ENCODE measurements at places on chromosomes 2 and 18.

DNA sequence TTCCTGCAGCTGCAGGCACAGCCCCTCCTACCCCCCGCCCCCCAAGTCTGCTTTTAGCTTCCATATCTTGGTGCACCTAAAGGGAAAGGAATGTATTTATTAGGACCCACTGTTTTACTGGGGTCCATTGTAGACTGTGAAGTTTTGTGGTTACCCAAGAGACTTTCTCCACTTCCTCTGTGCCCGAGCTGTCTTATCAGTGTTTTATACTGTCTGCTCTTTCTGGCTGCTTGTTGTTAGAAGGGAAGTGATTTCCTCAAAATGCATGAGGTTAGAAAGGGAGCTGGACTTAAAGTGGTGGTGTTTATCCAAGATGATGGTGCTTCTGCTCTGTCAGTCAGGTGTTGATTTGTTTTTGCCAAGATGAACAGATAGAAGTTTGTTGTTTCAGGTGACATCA is 85.0 kb downstream of the PTH2R start:
- DNase-seq = no peak

GRCh38 chr18:72342933-72343332 is 201.2 kb downstream of the CBLN2 start:
- no peak for DNase-seq

DNA sequence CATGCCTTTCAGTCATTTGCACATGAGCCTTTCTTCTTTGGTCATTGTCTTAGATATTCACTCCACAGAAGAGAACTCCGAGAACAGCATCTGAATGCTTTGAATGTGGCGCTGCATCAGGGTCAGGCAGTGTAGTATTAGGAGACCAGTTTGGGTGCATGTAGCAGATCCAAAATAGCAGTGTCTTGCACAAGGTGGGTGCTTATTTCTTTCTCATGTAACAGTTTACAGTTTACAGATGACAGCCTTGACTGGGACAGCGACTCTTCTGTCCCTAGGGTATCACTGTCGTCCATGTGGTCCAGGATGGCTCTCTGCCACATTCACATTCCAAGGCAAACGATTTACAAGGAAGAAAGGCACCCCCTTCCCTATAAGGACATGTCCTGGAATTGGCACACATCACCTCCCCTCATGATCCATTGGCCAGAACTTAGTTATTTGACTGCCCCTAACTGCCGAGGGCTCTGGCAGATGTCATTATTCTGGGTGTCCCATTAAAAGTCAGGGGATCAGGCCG is 101.0 kb downstream of the STPG4 start:
- DNase-seq = no peak

DNA sequence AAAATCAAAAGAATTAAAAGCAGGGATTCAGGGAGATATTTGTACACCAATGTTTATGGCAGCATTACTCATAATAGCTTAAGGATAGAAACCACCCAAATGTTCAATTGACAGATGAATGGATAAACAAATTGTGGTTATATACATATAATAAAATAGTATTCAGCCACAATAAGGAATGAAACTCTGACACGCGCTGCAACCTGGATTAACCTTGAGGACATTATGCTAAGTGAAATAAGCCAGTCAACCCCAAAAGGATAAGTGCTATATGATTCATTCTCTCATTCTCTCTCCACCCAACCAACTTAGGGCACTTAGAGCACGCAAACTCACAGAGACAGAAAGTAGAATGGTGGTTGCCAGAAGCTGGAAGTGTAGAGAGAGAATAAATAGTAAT is 216.8 kb upstream of the SLC14A2 start:
- no peak for DNase-seq

- DNase-seq = no peak
Observed at GRCh38 chr2:151523850-151524249, 114.1 kb downstream of the RIF1 start.

GRCh38 chr2:172181840-172182239 is 79.1 kb upstream of the DLX2 start:
- no peak for DNase-seq

- DNase-seq = no peak
Observed at GRCh38 chr2:70887550-70888246, 48.0 kb upstream of the ATP6V1B1 start.

- no peak for DNase-seq
Observed at GRCh38 chr2:129975016-129975774, 4.3 kb upstream of the RAB6C start.

- no peak for DNase-seq
Observed at GRCh38 chr2:175903384-175903936, 98.6 kb downstream of the LNPK start.

- peak; percentile 71 for DNase-seq
Observed at GRCh38 chr2:108594132-108594981, 60.1 kb downstream of the LIMS1 start.

DNA sequence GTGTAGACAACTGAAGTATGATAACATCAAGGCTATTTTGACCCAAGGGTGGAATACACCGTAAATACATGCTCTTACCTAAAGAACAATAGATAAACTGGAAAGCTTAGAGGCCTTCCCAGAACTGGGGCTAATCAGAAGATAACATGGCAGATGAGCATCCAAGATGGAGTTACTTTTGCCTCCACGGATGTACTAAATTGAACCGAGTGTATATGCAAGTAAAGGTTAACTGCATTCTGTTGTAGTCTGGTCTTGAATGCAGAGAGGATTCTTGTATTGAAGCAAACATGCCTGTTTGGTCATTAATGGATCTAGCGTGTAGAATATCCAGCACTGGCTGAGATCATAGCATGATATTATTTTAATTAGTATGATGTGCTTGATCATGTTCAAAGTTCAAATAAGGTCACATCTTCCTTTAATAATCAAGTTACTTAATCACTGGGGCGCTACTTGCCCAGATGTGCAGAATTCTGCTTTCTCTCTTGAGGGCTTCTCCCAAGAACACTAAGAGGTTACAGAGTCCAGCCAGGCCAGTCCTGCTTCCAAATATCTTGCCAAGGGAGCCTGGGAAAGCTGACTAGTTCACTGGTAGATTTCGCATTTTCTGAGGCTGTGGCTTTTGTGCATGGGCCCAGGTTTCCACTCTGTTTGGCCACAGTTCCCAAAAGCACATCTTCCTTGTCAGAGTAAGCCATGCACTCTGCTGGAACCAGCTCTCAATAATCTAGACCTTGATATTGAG is 37.5 kb upstream of the ACSL3 start:
- DNase-seq = no peak

GRCh38 chr2:42138163-42139015 is 30.8 kb upstream of the EML4 start:
- peak; percentile 96 for DNase-seq

DNA sequence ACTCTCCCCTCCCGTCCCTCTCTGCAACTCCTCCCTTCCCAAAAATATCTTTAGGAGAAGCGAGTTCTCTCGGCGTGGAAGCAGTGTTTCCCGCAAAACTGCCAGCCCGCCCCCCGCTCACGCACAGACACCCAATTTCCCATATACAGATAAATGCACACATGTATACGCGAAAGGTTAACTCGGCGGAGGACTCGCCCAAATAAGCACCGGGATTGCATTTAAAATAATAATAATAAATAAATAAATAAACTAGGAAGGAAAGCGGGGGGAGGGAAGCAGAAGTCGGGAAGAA is 70.0 kb upstream of the PSMD14 start:
- DNase-seq = no peak

DNA sequence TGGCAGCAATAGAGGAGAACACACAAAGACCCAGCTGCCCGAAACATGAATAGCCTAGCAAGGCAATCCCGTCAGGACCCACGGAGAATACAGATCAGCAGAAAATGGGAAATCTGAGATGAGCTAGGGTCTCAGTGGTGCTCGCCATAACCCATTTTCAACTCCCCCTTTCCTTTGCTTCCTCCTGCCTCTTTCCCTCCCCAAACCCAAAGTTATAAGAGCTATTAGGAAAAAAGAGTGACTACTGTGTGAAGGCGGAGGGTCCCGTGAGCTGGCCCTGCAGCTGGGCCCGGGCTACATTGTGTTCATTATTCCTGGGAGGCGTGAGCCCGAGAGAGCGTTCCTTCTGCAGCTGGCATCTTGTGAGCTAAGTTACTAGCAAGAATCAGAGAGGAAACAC is 118.4 kb downstream of the PID1 start:
- no peak for DNase-seq

GRCh38 chr2:101748000-101748399 is 50.5 kb downstream of the MAP4K4 start:
- no peak for DNase-seq

DNA sequence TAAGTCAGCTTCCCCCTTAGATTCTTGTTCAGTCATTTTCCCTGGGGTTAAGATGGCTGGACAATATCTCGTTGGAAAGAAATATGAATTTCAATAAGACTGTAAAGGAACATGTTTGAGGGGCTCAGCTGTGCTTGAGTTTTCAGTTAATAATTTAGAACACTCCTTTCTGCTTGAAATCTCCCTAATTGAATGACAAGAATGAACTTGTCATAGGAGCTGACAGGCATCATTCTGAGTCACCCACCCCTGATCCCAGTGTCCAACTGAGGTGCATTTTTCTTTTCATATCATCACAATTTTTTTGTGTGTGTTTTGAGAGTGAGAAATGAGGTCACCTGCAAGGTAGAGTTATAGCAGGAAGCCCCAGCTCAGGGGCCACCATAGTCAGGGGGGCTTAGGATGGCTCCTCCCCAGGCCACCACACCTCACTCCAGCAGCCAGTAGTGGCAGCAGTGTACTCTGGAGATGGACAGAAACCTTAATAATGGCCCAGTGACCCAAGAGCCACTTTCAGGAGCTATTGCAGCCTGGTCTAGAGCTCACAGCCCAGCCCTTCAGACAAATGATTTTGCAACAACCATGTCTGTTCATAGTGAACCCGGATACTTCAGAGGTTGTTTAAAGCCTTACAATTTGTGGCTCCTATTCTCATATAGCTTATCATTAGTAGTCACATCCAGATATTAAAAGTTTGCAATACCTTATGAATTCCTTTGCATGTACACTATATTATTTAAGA is 174.5 kb downstream of the MAIP1 start:
- no peak for DNase-seq

DNA sequence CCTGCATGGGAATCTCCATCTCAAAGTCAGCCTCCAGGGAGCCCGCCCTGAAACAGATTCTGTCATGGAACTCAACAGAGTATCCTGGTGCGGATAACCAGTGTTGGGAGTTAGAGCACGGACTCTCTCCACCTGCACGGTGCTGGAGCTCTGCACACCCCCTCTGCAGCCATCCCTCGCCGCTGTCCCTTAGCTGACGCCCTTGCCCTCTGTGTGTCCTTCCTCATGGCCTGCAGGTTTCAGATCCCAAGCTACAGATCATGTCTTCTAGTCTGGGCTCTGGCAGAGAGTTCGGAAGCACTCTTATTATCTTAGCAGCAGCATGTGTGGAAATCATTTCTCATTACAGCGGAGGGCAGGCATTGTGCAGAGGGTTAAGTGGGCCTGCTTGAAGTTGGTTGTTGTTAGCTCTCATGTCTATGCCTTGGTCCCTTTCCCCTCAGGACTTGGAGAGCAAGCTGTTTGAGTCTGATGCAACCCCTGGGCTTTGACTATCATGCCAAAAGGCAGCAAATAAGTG is 26.0 kb downstream of the TMEM127 start:
- DNase-seq = no peak

- no peak for DNase-seq
Observed at GRCh38 chr2:168528016-168528415, 71.9 kb downstream of the CERS6 start.

DNA sequence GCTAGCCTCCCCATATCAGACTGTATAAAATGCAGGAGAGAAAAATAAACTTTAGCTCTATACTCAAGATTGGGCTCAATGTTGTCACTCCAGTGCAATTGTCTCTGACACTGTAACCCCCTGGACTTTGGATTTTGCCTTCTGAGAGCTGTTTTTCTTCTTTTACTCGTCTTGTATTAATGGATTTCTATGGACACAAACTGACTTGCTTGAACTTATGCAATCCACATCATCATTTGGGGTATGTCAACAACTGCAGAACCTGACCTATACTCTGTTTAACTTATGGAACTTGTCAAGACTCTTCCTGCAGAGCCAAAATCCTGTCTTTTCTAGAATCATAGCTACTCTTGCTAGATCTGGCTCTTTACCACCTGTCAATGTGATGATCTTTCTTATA is 257.8 kb upstream of the DCC start:
- no peak for DNase-seq

DNA sequence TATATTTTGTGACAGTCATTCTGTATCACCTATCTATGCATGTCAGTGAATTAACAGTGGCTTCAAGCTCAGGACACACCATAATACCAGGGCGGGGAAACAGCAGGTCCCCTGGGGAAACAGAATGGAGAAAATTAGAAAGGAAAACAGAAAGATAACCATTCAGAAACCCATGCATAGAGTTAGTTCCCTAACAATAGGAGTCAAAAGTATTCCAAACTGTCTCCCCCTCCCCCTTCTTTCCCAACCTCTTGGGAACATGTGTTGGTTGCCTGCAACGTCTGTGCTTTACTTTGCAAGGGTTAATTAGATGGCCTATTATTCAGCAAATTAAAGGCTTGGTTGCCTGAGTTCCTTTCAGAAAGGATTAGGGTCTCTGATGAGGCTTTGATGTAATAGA is 176.4 kb downstream of the MYO3B start:
- no peak for DNase-seq

DNA sequence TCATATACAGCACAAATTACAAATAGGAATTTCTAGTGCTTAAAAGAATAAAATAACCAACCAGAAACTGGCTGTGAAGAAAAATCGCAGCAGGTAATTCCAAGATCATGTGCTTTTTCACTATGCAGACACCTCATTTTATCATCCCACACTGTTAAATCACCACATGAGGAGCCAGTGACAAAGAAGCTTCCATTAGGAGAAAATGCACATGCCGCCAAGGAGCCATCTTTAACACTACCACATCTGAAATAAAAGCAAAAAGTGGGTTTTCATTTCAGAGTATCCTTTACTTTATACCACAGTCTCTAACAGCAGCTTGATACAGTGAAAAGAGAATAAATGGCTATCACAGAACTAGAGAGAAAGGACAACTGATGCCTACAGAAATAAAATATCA is 6.8 kb downstream of the WDSUB1 start:
- no peak for DNase-seq

DNA sequence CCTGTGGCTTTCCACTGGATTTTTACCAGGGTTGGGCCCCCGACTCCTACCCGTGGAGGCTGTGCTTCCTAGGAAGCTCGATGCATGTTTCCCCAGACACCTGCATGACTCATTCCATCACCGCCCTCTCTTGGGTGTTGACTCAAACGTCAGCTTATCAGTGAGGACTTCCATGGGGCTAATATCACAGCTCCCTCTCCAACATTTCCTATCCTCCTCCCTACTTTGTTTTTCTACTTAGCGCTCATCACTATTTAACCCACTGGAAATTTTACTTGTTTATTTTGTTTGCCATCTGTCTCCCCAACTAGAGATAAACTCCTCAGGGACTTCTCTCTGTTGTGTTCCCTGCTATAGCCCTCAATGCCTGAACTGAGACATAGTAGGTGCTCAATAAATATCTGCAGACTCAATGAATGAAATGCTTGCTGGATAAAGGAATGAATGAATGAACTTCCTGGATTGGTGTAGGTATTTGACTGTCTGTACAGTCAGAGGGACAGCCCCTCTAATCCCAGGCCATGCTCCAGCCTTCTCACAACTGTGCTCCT is 89.7 kb upstream of the MSH2 start:
- no peak for DNase-seq
